ENCODE measurements at places on chromosomes 1 and 21.
A peak's percentile ranks its signal among the peaks of the same experiment; 100 is the strongest.

DNA sequence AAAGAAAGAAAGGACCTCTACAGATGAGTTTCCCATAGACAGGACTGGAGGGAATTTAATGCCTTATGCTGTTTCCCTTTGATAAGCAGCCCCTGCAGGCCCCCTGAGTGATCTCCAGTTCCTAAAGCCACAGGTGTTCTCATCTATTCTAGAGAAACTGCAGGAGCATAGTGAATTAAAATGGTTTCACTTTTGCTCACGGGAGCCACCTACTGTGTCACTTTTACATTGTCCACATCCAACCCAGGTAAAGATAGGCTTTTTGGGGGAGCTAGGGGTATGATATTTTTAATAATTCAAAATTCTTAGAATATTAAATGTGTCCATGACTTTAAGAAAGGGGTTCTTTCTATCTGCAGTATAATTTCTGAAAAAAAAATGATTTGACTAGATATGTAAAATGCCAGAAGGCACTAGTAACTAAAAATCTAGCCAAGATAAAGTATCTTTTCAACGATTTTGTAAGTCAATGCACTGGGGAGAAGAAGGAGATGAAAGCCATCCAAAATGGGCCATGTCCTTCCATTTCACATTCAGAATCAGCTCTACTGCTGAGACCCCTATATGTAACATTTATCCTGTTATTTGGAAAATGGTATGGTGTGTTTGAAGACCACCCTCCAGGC lies 267.3 kb upstream of the DUSP10 start:
- peak; percentile 60 for DNase-seq

GRCh38 chr1:239456788-239457187 lies 70.4 kb downstream of the CHRM3 start:
- DNase-seq: no peak

- DNase-seq: peak; percentile 27
Observed at GRCh38 chr1:59081795-59082194, 215.1 kb upstream of the FGGY start.

DNA sequence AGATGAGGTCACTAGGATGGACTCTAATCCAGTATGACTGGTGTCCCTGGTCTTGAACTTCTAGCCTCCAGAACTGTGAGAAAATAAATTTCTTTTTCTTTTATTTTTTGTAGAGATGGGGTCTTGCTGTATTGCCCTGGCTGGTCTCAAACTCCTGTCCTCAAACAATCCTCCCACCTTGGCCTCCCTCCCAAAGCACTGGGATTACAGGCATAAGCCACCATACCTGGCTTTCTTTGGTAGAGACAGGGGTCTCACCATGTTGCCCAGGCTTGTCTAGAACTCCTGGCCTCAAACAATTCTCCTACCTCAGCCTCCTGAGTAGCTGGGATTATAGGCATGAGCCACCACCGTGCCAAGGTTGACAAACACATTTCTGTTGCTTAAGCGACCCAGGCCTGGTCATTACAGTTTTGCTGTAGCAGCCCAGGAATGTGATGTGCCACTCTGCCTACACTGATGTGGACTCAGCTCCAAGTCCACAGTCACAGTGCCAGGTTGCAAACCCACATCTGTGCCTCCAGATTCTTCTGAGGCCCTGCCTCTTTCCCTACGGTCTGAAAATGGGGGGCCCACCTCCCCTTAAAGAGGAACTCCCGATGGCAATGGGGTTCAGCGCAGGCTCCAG lies 15.9 kb downstream of the PYCR2 start:
- no peak for DNase-seq

- peak; percentile 69 for DNase-seq
Observed at GRCh38 chr1:30700528-30701257, 22.7 kb downstream of the MATN1 start.
